ENCODE measurements at places on chromosomes 3 and 15.

GRCh38 chr15:34808016-34808415 is 12.7 kb upstream of the ACTC1 start:
- DNase-seq: no peak

DNA sequence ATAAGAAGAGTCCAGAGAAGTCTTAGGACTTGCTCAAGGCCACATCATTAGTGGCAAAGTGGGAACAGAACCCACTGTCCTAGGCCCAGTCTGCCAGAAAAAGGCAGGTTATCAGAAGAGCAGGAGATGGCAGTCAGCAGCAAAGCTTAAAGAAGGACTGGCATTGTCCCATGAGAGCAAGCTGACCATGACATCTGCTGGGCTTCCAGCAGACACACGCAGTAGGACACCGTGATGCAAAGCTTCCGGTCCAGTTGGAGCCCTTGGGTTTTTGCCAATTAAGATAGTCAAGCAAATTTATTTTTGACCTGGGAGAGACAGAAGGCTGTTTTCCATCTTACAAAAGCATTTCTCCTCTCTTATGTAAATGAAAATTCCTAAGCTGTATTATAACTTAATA is 42.1 kb downstream of the ZBTB38 start:
- no peak for DNase-seq

GRCh38 chr3:140151321-140151720 is 216.3 kb downstream of the CLSTN2 start:
- DNase-seq: no peak

DNA sequence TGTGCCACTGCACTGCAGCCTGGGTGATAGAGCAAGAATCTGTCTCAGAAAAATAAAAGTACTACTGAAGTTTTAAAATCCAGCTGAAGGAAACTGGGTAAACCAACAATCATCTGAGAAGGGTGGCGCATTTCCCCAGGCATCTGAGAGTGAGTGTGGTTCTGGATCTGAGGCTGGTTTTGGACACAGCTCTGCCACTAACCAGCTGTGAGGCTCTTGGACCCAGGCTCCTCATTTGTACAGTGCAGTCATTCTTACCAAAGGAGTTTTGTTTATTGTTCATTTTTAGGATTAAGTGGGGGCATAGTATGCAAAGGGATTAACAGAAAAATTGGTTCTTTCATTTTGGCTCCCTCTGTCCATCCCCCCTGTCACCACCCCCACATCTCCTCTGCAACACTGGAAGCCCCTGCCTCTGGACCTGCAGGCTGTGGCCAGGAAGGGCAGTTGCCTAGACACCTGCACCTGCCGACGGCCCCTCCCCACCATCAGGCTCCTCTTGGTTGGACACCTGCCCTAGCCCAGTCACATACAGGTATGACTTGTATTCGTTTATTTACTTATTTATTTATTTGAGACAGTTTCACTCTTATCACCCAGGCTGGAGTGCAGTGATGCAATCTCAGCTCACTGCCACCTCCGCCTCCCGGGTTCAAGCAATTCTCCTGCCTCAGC is 8.8 kb downstream of the NUP210 start:
- no peak for DNase-seq

DNA sequence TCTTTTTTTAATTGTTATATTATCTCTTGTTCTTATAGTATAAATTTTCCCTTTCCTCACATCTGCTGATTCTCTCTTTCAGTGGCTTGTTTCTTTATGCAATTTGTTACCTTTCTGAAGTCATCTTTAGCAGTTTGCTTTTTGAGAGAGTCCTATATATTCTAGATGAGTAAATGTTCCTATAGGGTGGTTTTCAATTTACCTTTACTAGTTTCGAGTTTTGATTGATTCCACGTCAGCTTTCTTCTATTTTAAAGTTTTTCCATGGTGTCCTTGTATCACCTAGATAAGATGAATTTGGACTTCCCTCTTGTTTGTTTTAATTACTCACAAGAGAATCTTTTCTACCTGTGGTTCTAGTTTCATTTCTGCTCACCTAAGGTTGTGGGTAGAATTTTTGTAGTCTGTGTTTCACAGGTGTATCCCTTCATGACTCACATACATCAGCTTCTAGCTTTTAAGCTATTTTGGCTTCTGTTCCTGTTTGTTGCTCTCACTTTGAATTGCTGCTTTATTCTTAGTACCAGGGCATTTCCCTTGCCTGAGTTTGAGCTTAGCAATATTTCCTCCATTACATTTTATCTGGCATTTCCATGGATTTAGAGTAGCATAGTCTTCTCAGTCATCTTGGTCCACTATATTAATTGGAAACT is 6.4 kb downstream of the TEX9 start:
- DNase-seq: no peak

DNA sequence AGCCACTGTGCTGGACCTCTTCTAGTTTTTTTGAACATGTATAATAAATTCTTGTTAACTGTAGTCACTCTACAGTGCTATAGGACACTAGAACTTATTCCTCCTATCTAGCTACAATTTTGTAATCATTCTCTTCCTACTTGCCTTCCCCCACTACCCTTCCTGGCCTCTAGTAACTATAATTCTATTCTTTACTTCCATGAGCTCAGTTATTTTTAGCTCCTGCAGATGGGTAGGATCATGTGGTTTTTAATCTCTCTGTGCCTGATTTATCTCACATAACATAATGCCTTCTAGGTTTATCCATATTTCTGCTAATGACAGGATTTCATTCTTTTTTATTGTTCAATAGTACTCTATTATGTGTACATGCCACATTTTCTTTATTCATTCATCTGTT is 113.2 kb upstream of the FGF7 start:
- no peak for DNase-seq

Data from inflammatory macrophage (primary cell).